Left ventricle myocardium superior (tissue), 1 donor: ENCODE measurements at places on chromosomes 1 and 21. TPM values are rescaled to one million over a fixed set of nuclear protein-coding genes. Genes with fewer than 3 reads are reported as not detected.

Gene HES4
- total RNA-seq: 39.4 TPM

DNA sequence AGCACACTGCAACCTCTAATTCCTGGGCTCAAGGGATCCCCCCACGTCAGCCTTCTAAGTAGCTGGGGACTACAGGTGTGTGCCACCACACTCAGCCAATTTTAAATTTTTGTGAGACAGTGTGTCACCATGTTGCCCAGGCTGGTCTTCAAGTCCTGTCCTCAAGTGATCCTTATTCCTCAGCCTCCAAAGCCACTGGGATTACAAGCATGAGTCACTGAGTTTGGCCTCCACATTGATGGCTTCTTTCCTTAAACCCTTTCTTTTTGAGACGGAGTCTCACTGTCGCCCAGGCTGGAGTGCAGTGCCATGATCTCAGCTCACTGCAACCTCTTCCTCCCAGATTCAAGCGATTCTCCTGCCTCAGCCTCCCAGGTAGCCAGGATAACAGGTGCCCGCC lies 7.6 kb downstream of the KPNA6 start:
- no peak for DNase-seq

DNA sequence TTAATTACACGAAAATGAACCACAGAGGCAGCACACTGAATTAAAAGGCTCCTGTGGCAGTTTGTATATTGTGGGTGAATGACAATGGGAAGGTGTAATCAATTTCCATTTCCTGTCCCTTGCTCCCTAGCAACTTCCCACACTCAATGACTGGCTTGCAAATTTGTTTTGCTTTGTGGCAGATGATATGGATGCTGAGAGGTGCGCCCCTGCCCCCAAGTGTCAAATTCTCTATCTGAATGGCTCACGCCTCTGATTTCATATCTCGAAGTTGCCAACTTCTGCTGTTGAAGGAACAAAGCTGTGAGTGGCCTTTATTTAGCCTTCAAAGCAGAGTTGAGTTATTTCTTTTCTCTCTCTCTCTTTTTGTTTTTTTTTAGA lies 86.0 kb downstream of the FOXD2 start:
- DNase-seq: no peak

- DNase-seq: no peak
Measured at GRCh38 chr1:66767626-66768025, 15.4 kb downstream of the DYNLT5 start.

DNA sequence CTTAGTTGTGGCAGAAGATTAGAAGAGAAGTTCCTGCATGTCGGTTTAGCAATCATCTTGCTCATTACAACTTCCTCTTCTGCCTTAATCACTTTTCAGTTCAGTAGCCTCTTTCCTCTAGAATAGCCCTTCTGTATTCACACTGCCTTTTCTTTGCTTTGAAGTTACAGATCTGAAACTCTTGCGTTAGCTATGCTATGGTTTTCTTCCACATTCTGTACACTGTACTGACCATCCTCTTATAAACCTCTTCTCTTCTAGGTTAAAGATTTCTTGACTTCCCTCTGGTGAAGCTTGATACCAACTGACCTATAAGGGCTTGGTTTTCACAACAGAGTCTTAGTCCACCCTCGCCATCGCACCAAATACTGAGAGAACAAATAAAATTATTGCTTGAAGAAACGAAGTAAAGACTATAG lies 35.0 kb downstream of the C21orf91 start:
- DNase-seq: no peak
